ENCODE measurements at places on chromosomes 5 and 9. TPM values are rescaled to one million over a fixed set of nuclear protein-coding genes. Genes with fewer than 3 reads are reported as not detected.

The OLFML2A gene
- 243 TPM for total RNA-seq

- peak; percentile 19 for DNase-seq
Observed at GRCh38 chr9:18437315-18438201, 36.4 kb upstream of the ADAMTSL1 start.

DNA sequence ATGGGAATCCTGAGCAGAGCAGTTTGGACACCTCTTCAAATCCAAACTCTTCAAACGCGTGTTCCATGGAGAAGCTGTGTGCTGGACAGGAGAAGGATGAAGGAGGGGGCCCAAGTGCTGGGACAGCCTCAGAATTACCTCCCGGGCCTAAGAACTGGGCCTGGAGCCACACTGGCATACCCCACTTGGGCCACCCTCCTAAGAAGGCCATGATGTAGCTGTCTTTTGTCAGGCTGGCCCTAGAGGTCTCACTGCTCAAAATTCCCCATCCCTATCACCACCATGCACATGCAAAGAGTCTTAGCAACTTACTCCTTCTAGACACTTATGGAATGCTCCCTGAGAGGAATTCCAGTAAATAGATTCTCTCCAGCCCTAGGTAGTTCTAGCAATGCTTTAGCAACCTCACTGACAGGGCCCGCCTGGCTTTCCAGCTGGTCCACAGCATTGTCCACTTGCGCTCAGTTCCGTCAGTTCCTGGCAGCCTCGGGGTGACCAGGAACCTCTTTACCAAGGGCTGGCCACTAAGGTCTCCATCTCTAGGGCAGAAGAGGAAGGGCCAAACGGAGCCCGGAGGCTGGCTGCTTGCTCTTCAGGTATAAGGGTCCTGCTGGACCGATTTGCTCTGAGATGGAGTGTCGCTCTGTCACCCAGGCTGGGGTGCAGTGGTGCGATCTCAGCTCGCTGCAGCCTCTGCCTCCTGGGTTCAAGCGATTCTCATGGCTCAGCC is 75.3 kb downstream of the RGS3 start:
- DNase-seq = no peak

- no peak for DNase-seq
Observed at GRCh38 chr5:448766-449090, 5.8 kb downstream of the EXOC3 start.

DNA sequence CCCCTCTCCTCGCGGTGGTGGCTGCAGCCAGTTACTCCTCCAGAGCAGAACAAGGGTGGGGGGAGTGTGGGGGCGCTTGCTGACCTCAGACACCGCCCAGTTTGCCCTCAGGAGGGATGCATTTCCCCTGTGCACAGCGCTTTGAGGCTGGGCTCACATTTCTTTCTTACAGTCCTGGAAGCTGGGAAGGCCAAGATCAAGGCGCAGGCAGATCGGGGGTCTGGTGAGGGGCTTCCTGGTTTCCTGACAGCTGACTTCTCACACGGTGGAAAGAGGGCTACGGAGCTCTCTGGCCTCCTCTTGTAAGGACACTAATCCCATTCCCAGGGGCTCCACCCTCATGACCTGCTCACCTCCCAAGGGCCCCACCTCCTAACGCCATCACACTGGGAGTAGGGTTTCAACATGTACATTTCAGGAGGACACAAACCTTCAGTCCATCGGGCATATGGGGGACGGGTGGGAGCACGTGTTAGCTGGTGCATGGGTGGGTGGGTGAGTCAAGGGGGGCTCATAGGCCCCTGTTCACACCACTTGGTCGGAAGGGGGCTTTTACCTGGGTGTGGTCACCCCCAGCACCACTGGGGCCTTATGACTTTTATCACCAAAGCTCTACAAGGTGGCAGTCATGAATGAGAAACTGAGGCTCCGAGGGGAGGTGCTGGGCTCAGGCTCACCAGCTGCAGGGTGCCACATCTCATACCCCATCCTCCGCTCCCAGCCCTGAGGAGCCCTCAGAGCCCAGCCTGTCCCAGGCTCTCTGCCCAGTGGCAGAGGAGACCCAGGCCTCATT is 7.7 kb upstream of the SCGB3A1 start:
- no peak for DNase-seq

The SPATA31D4 gene
- total RNA-seq = not detected

DNA sequence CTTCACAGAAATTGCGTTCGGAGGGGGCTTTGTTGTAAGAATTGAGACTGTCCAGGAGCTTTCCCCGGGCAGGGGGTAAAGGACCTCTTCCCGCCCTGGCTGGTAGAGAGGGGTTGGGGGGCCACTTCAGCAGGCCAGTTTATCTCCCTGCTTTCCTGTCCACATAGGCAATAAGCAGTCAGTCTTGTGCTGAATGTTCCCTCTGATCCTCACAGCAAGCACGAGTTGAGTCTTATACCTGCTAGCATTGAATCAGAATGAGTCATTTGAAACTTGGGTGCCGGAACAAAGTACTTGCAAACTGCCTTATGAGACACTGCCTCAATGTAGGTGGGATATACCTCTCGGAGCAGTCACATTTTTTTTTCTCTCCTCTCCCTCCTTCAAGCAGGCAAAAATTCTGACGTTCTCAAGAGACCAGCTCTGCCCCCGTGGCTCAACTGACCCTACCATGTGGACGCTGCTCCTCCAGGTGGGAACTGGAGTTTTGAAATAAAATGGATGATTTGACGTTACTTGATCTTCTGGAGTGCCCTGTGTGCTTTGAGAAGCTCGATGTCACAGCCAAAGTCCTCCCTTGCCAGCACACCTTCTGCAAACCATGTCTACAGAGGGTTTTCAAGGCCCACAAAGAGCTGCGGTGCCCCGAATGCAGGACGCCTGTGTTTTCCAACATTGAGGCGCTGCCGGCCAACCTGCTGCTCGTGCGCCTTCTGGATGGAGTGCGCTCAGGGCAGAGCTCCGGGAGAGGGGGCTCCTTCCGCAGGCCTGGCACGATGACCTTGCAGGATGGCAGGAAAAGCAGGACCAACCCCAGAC is 1.3 kb downstream of the SH3RF2 start:
- DNase-seq = no peak

The TMEM252 gene
- total RNA-seq = not detected

DNA sequence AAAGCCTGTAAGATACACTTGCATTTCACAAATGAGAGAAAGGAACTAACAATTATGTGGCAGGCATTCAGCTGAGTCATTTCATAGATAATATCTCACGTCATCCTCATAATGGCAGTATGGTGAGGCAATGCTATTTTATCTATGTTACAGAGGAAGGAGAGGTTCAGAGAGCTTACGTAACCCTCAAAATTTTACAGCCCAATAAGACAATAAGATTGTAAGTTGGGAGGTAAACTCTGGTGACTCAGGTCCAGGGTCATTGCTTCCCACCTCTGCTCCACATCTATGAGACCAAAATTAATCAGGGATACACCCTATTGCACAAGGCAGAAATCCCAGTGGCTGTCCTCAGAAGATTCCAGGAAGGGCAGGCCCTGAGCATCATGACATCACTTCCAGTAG is 309.7 kb downstream of the NSG2 start:
- DNase-seq = no peak

- peak; percentile 35 for DNase-seq
Observed at GRCh38 chr5:154273028-154273617, 82.6 kb downstream of the GALNT10 start.

DNA sequence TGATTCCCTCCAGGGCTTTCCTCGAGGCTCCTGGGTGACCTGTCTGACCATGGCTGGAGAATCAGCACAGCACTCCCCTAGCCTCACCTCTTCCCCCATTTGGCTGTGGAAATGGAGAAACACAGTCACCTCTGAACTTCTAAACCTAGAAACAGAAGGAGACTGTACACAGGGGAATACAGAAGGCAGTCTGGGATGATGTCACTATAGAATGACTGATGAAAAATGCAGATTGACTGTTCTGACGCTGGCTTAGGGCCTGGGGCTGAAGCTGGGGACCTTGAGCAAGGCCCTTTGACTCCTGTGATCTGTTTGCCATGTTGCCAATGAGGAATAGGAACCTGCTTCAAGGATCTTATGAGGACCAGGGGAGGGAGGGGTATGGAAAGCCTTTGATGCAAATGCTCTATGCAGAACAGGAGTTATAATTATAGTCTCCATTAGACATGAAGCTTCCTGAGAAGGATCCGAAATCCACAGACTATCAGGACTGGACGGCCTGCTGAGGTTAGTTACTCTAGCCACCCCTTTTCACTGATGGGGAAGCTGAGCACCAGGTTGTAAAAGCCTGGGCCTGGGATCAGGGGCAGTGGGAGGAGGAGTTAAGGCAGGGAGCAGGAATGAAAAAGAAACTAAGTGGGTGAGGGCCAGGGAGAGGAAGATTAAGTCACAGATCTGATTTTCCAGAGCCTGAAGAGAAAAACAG is 24.4 kb upstream of the ANXA6 start:
- no peak for DNase-seq

DNA sequence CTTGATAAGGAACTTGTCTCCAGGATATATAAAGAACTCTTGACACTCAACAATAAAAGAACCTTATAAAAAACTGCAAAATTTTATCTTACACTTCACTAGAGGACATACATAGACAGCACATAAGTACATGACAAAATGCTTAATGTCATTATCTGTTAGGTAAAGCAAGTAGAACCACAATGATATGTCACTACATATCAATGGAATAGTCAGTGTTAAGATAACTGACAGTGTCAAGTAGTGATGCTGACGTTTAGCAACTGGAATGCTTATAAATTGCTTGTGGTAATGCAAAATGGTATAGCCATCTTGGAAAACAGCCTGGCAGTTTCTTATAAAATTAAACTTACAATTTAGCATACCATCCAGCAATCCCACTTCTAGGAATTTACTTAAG is 314.1 kb downstream of the KDM4C start:
- no peak for DNase-seq

DNA sequence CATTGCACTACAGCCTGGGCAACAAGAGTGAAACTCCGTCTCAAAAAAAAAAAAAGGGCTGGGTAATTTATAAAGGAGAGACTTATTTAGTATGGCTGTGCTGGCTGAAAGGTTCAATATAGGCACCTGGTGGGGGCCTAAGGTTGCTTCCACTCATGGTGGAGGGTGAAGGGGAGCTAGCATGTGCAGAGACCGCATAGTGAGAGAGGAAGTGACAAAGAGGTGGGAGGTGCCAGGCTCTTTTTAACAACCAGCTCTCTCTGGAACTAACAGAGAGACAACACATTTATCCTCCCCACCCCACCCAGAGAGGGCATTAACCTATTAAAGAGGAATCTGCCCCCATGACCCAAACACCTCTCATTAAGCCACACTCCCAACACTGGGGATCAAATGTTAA is 28.9 kb upstream of the SERINC5 start:
- no peak for DNase-seq

The CBY3 gene
- total RNA-seq = not detected

DNA sequence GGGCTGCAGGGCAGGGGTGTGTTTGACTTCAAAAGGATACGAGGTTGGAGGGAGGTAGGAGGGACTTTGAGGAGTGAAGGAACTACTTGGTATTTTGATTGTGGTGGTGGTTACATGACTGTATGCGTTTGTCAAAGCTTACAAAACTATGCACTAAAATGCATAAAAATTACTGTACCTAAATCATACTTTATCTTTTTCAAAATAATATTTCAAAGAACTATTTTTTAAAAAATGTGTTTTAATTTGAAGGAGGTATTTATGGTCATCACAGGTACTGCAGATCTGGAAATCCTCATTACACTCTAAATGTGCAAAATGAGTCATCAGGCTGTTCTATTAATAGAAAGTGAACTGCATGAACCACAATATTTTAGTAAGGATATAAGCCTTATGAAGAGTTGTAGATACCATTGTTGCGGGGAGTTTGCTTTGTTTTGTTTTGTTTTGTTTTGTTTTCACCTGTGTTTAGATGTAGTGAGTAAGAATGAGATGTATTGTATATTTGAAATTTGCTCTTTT is 116.9 kb downstream of the ARRDC3 start:
- no peak for DNase-seq

Measured in tibial nerve (tissue), 4 donors.